Fibroblast of lung (primary cell): ENCODE measurements at places on chromosomes 3 and 15. TPM values are rescaled to one million over a fixed set of nuclear protein-coding genes. Genes with fewer than 3 reads are reported as not detected.

Gene FGF7
- 488 and 527 TPM in 2 replicates for total RNA-seq

Gene NLGN1
- 2.1 TPM in 2 replicates for total RNA-seq

Gene GNAT1
- not detected in 2 replicates for total RNA-seq

Gene MOBP
- total RNA-seq: not detected in 2 replicates

Gene ATP13A5
- not detected in 2 replicates for total RNA-seq

Gene FAH
- total RNA-seq: 35.4 and 58.6 TPM in 2 replicates

Gene DAZL
- not detected in 2 replicates for total RNA-seq

Gene IRAK2
- total RNA-seq: 4.4 and 6.6 TPM in 2 replicates

Gene MCTP2
- total RNA-seq: 5.6 and 14.5 TPM in 2 replicates

GRCh38 chr3:153614563-153614962, 452.5 kb downstream of the RAP2B start:
- H3K4me1 ChIP-seq: peaks cover 4% of the 10 kb centered on the region
- H3K27ac ChIP-seq: no peak overlapping the region
- no peaks in the 10 kb centered on the region for H3K36me3 ChIP-seq
- H3K27me3 ChIP-seq: no peaks in the 10 kb centered on the region
- DNase-seq: peak; percentile 75
- no peak overlapping the region for H3K4me3 ChIP-seq

DNA sequence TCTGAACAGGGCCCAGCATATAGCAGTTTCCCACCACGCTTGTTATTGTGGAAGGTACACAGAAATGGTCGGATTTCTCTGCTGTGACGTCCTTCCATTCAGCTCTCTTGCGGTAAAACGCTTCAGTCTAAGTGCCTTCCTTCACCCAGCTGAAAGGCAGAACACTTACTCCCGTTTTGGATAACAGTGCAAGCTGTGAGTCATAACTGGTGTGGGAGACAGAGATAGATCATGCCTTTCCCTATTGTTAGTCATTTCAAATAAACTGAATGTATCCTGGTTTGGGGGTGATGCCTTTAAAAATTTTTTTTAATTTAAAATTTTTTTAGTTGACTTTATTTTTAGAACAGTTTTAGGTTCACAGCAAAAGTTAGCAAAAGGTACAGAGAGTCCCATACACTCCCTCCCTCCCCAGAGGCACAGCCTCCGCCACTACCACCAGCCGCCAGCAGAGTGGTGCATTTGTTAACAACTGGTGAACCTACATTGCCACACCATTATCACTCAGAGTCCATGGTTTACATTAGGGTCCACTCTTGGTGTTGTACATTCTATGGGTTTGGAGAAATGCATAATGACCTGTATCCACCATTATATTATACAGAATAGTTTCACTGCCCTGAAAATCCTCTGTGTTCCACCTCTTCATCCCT, 94.9 kb upstream of the NSMCE3 start:
- H3K4me3 ChIP-seq: no peak overlapping the region
- H3K27ac ChIP-seq: no peak overlapping the region
- H3K27me3 ChIP-seq: no peaks in the 10 kb centered on the region
- DNase-seq: peak; percentile 90

DNA sequence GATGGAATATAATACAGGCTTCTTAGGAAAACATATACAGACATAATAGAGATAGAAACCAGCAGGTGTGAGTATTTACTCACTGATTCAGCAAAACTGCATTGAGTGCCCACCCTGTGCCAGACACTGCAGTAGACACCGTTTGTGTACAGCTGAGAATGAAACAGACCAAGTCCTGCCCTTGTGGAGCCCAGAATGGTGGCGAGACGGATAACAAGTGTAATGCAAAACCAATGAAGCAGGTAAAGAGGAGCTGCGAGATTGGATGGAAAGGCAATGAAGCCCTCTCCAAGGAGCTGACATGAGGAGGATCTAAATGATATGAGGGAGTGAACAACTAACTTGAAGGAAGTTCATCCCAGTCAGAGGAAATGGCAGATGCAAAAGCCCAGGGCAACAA, 256.4 kb downstream of the MEX3B start:
- no peak for DNase-seq
- no peak overlapping the region for H3K4me3 ChIP-seq
- H3K27me3 ChIP-seq: no peaks in the 10 kb centered on the region
- H3K36me3 ChIP-seq: no peaks in the 10 kb centered on the region

DNA sequence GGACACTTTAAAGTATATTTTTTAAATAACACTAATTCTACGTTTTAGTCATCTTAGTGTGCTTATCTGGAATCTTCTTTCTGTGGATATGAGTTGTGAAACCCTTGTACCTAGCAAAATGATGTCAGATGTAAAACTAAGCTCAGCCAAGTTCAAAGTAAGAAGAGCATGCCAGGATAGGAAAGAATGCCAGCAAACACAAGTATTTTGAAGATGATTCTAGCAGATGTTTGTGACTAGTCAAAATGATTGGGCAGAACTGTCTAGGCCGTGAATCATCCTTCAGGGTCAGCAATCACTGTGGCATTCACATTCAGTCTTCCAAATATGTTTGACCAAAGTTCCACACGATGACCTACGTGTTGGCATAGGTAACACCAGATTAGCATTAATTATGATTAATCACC, 5.4 kb upstream of the PLOD2 start:
- peaks cover 26% of the 10 kb centered on the region for H3K4me1 ChIP-seq
- peak; percentile 49 for DNase-seq
- H3K4me3 ChIP-seq: no peak overlapping the region
- no peak overlapping the region for H3K27ac ChIP-seq
- no peaks in the 10 kb centered on the region for H3K36me3 ChIP-seq

DNA sequence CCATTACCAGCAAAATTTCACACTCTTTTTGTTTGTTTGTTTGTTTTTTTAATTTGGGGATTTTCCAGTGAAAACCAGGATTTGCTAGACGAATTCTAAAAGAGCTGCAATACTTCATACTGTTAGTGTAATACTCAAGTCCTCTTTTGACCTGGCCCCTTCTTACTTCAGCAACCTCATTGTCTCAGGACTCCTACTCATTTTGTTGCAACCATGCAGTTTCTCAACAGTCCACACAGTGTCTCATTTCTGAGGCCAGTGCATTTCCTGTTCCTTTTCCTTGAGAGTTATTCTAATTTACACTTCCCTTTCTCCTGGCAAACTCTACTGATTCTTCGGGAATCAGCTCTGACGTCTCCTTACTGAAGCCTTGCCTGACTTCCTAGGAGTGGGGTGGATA, 35.6 kb downstream of the NSUN3 start:
- no peaks in the 10 kb centered on the region for H3K4me1 ChIP-seq
- no peak overlapping the region for H3K27ac ChIP-seq
- H3K4me3 ChIP-seq: no peak overlapping the region
- DNase-seq: no peak

DNA sequence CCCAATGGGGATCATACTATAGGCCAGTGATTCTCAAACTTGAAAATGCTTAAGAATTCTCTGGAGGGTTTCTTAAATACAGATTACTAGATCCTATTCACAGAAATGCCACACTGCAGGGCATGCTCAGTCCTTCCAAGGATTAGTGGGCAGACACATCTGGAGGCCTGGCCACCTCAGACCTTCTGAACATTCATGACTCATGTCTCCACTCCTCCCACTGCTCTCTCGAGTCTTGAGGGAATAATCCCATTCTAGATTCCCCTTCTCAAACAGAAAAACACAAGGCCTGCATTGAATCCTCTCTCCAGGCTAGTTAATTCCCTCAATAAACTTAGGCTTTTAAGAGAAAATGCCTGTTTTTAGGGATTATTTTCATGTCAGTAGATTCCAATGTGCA, 22.1 kb downstream of the ZNF621 start:
- DNase-seq: peak; percentile 60
- no peaks in the 10 kb centered on the region for H3K36me3 ChIP-seq
- no peak overlapping the region for H3K27ac ChIP-seq
- no peaks in the 10 kb centered on the region for H3K4me1 ChIP-seq
- no peaks in the 10 kb centered on the region for H3K27me3 ChIP-seq

GRCh38 chr3:104388619-104389018, 978.1 kb upstream of the ALCAM start:
- no peaks in the 10 kb centered on the region for H3K36me3 ChIP-seq
- H3K27ac ChIP-seq: no peak overlapping the region
- peak; percentile 48 for DNase-seq
- no peak overlapping the region for H3K4me3 ChIP-seq

DNA sequence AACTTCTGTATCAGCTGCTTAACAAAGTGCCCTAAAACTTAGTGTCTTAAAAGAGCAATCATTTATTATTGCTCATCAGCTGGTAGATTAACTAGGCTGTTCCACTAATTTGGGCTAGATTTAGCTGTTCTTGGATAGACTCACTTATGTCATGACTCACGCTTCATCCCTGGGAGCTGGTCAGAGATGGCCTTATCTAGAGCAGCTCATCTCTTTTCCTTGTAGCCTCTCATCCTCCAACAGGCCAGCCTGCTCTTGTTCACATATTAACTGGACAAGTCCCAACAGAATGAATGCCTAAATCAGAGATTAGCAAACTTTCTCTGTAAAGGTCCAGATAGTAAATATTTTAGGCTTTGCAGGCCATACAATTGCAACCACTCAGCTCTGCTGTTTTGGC, 66.9 kb upstream of the PLAAT1 start:
- H3K27ac ChIP-seq: no peak overlapping the region
- H3K4me1 ChIP-seq: no peaks in the 10 kb centered on the region
- no peaks in the 10 kb centered on the region for H3K36me3 ChIP-seq
- no peak overlapping the region for H3K4me3 ChIP-seq
- DNase-seq: no peak
- no peaks in the 10 kb centered on the region for H3K27me3 ChIP-seq

- H3K36me3 ChIP-seq: no peaks in the 10 kb centered on the region
- no peak overlapping the region for H3K27ac ChIP-seq
- no peaks in the 10 kb centered on the region for H3K27me3 ChIP-seq
Measured at GRCh38 chr3:162774613-162775100, 1278.0 kb downstream of the OTOL1 start.

DNA sequence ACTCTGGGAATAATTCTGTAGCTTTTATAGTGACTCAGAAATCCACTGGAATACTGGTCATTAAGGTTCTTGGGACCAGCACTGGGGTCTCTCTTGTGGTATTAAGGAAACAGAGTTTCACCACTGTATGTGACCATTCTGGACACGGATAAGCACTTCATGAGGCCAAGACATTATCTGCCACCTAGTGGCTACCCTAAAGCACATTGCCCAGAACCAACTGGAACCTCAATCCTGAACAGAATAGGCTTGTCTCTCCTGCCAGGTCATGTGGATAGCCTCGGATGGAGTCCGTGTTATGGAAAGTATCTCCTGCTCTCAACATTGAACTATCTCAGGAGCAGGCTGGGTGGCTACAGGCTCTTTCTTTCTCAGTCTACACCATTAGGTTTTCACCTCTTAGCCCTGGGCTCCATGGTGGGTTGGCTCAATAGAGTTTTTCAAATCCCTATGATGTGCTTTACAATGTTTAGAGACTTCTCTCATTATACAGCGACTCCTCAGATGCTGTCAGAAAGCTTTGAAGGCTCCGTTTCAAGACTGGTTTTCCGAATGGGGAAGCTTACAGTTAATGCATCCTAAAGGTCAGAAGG, 167.6 kb upstream of the ST8SIA2 start:
- peak; percentile 20 for DNase-seq
- no peak overlapping the region for H3K4me3 ChIP-seq
- H3K4me1 ChIP-seq: no peaks in the 10 kb centered on the region
- H3K27ac ChIP-seq: no peak overlapping the region
- H3K36me3 ChIP-seq: no peaks in the 10 kb centered on the region
- no peaks in the 10 kb centered on the region for H3K27me3 ChIP-seq

DNA sequence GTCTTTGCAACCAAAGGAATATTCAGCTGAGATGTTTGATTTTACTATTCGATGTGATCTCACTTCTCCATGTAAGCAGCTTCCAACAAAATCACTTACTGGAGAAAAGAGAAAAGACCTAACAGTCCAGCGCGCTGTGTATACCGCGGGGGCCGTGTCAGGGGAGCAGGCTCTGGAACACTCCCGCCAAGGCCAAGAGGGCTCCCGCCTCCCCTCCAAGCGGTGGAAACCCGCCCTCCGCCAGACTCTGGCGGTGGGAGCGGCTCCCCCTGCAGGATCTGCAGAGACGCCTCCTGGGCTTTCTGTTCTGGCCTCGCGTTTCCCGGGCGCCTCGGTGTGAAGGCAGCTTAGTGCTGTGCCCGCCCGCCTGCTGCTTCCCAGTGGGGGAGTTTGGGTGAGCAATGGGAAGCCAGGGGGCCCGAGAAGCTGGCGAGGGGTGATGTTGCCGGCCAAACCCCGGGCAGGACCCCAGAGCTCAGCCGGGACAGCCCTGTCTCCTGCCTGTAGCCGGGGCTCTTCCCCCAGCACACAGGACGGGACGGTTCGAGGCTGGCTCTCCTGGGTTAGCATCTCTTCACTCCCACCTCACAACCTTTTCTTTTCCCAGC, 36.3 kb downstream of the CHST14 start:
- H3K4me3 ChIP-seq: no peak overlapping the region
- H3K27me3 ChIP-seq: no peaks in the 10 kb centered on the region
- peaks cover 2% of the 10 kb centered on the region for H3K4me1 ChIP-seq
- no peaks in the 10 kb centered on the region for H3K36me3 ChIP-seq
- no peak overlapping the region for H3K27ac ChIP-seq

DNA sequence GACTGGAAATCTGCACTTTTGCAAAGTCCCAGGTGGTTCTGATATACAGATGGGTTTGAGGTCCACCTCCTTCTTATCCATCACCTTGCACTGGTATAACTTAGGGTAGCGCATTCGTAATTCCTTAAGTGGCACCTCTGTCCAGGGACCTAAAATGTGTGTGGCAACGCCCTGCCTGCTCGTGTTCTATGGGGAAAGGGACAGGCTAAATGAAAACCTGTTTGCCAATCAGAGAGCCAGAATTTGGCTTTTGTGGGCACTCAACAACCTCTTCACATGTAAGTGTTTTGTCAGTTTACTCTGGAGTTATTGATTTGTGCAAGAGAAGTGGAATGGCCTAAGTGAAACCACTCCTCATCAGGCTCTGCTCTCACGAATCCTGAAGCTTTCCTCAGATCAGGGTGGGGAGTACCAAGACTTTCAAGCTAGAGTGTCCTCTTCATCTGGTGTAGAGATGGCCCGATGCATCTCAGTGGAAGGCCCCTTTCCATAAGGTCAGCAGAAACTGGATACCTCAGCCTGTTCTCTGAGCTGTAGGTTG, 138.3 kb downstream of the ALDH1A2 start:
- H3K4me1 ChIP-seq: no peaks in the 10 kb centered on the region
- H3K4me3 ChIP-seq: no peak overlapping the region
- H3K36me3 ChIP-seq: no peaks in the 10 kb centered on the region
- no peaks in the 10 kb centered on the region for H3K27me3 ChIP-seq
- H3K27ac ChIP-seq: no peak overlapping the region

GRCh38 chr15:48411971-48412591, 80.9 kb downstream of the DUT start:
- H3K4me1 ChIP-seq: peaks cover 19% of the 10 kb centered on the region
- no peaks in the 10 kb centered on the region for H3K27me3 ChIP-seq
- DNase-seq: peak; percentile 81
- peak overlapping the region; percentile 42 for H3K27ac ChIP-seq
